ENCODE measurements at places on chromosomes 3 and 15.

GRCh38 chr15:66188464-66188863, 65.1 kb downstream of the MEGF11 start:
- DNase-seq, result no peak

DNA sequence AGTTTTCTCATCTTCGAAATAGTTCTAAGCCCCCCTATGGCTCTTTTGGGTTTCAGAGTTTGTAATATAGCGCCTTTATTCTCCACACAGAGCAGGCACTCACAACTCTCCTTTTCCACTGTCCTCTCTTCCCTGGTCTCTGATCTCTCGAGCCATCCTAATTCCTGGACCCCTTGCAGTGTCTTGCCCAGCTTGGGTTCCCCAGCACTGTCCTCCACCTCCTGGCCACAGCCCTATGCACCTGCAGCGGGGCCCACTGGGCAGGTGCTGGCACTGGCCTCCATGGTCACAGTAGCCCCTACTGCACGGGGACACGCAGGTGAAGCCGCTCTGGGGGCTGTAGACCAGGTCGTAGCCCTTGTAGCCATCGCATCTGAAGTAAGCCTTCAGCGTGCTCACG, 27.9 kb downstream of the MUC20 start:
- DNase-seq, result no peak

GRCh38 chr15:41263891-41264351, 32.9 kb downstream of the CHP1 start:
- no peak for DNase-seq

DNA sequence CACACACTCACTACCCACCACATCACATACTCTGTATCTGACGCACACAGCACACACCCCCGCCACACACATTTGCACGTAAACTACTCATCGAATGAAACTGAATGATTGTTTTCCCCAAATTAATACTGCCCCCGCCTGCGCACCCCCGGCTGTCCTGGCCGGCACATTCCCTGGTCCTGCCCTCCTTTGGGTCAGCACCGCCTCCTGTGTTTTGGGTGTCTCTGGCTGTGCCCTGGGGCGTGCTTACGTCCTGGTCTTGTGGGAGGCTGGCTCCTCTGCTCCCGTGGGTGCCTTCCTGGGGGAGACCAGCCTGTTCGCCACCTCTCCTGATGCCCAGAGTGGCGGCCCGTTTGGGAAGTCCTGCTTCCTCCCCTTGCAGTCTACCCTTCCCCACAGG, 30.2 kb downstream of the APBA2 start:
- no peak for DNase-seq

DNA sequence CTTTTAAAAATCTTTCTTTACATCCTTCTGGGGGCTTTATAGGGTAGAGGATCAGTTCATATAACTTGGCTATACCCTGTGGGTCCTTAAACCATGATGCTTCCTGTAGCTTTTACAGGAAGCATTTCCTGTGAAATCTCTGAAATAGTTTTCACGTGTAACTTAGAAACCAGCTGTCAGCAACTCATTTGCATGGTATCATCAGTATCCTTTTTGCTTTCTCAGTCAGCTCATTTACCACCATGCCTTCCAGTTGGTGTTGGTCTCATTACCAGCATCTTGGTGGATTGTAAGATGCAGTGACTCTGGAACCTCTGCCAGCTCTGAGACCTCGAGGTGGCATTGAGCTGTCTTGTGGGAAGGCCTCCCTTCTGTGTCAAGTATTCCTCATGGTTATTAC, 96.7 kb upstream of the MYZAP start:
- no peak for DNase-seq

GRCh38 chr3:17518189-17519059, 224.0 kb downstream of the TBC1D5 start:
- no peak for DNase-seq

DNA sequence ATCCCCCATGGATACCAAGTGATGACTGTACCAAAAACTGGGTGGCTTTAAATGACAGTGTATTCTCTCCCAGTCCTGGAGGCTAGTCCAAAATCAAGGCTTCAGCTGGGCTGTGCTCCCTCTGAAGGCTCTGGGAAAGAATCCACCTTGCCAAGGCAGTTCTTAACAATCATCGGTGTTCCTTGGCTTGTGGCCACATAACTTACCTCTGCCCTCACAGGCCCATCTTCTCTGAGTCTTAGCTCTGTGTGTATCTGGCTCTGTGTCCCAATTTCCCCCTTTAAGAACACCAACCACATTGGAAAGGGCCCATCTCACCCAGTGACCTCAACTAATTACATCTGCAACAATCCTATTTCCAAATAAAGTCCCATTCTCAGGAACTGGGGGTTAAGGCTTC, 503.0 kb upstream of the PROK2 start:
- DNase-seq, result no peak

- peak; percentile 77 for DNase-seq
These were observed at the start of the genes EXOSC7 and ZDHHC3 for GRCh38 chr3:44976002-44976815. Gene EXOSC7, plus strand, starts transcription at chr3:44976244. Its CDS starts 34 bp downstream, at chr3:44976278. Gene ZDHHC3, minus strand, starts transcription at chr3:44976174. Its CDS starts 16,738 bp downstream, at chr3:44959436.

DNA sequence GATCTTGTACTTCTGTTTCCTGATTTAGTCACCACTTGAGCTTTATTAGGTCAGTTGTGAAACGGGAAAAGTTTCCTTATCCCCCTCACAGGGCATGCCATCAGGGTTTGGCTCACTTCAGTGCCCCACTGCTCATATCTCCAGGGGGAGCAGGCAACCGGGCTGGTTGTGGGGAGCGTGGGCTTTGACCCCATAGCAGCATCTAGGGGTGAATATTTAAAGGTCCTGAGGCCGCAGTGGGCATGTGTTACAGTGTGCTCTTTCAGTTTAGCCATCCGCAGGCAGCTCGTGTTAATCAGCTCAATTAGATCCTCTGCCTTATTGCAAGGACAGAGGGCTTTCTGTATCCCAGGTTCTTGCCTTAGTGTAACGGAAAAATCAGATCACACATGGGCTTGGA, 71.9 kb downstream of the MRPL46 start:
- DNase-seq, result no peak

DNA sequence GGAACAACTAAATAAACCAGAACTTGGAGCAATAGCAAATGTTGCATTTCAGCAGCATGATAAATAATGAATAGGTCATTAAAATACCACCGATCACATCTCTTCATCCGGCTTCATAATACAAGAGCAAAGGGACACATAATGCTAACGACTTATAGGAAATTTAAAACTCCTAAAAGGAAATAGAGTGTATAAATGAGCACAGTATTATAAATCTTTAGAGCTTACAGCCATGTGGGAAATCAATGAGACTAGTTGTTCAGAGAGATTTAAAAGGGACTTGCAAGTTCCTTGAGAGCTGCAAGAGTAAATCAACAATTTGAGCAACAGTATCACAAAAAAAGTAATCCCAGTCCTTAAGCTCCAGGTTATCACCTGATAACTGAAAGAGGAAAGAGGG, 677.0 kb downstream of the PLOD2 start:
- DNase-seq, result no peak

DNA sequence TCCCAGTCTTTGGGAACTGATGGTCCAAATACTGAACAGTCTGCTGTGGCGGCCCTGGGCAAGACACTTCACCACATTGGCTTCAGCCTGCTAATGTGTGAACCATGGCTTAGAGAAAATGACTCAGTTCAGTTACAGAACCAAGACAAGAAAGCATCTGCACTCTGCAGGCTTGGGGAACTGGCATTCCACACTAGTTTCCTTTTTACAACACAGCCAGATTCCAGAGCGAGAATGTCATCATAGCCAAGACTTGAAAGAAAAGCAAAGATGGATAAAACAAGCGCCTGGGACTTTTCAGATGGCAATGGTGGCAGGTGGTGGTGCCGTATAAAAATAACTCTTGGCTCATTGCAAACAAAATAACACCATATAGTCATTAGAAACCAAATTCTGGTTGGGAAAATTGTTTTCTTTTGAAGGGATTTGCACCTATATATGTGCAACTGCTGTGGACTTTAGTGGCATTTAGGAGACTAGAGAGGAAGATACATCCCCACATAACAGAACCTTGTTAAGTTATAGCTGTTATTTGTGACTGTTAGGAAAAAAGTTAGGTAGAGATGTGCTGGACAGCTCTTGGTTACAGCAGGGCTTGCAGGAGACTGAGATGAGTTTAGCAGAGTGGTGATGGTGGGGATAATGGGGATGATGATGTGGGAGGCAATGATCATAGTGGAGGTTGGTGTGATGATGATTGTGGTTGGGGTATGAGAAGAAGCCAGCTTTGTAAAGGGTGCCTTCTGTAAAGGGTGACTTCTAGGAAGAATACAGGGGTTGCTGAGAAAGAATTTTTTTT, 273.6 kb downstream of the THRB start:
- no peak for DNase-seq

- DNase-seq, result no peak
These were observed 766 bp upstream of the EMC4 start for GRCh38 chr15:34223904-34224596.

- no peak for DNase-seq
These were observed 5.4 kb upstream of the PLOD2 start for GRCh38 chr3:146166415-146166821.

DNA sequence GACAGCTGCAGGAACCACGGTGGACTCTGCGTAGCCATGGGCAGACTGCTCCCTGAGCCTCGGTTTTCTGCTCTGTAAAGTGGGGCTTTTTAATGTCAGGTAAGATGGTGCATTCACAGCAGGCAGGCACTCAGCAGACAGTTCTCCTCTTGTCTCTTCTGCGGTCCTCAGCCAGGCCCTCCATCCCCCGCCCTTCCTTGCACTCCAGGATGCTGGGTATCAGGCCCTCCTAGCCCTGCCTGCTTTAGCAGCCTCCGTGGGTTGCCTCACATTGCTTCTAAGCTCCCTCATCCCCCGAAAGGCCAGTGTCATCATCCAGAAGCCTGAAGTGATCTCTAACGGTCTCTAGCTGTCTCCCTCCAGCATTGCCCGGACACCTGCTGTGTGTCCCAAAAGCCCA, 115.7 kb downstream of the WNT7A start:
- no peak for DNase-seq
